CD4-positive, alpha-beta T cell (primary cell): ENCODE measurements at places on chromosomes 5 and 9.

GRCh38 chr5:149256451-149256850 is 15.2 kb upstream of the AFAP1L1 start:
- no peaks in the 10 kb centered on the region for H3K4me1 ChIP-seq
- no peaks in the 10 kb centered on the region for H3K36me3 ChIP-seq
- no peaks in the 10 kb centered on the region for H3K27me3 ChIP-seq
- no peak overlapping the region for H3K27ac ChIP-seq
- no peak for DNase-seq
- no peak overlapping the region for H3K4me3 ChIP-seq

DNA sequence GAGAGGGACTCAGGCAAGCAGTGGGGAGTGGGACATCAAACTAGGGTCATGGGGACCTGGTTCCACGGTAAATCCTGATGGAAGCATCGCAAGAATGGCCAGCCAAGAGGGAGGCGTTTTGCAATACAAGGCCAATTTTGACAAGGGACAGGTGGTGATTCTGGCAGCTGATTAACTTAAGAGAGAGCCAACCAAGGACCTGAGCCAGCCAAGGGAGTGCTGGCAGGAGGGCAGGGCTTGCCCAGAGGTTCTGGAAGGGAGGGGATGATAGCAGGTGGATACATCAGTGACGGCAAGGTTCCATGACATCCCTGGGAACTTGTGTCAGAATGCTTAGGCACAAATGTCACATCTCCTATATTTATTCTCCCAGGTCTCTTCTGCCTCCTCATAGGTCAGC is 32.8 kb upstream of the PUM3 start:
- H3K27ac ChIP-seq: no peak overlapping the region
- no peaks in the 10 kb centered on the region for H3K36me3 ChIP-seq
- peaks cover 3% of the 10 kb centered on the region for H3K4me1 ChIP-seq
- no peak overlapping the region for H3K4me3 ChIP-seq
- DNase-seq: no peak

- H3K27ac ChIP-seq: no peak overlapping the region
- no peak overlapping the region for H3K4me3 ChIP-seq
- H3K36me3 ChIP-seq: no peaks in the 10 kb centered on the region
- no peak for DNase-seq
- H3K4me1 ChIP-seq: no peaks in the 10 kb centered on the region
Observed at GRCh38 chr5:178668579-178668978, 41.7 kb upstream of the CLK4 start.

- H3K27ac ChIP-seq: no peak overlapping the region
- DNase-seq: no peak
Observed at GRCh38 chr5:53512539-53512938, 32.1 kb downstream of the FST start.
